A549 (cell line): ENCODE measurements at places on chromosomes 2 and 18.

- no peak for DNase-seq
Observed at GRCh38 chr2:174337337-174338146, 2.8 kb downstream of the SP9 start.

GRCh38 chr2:205148755-205149154 lies 533.5 kb upstream of the NRP2 start:
- no peak for DNase-seq

- DNase-seq: no peak
Observed at GRCh38 chr2:58923869-58924268, 682.7 kb upstream of the FANCL start.

DNA sequence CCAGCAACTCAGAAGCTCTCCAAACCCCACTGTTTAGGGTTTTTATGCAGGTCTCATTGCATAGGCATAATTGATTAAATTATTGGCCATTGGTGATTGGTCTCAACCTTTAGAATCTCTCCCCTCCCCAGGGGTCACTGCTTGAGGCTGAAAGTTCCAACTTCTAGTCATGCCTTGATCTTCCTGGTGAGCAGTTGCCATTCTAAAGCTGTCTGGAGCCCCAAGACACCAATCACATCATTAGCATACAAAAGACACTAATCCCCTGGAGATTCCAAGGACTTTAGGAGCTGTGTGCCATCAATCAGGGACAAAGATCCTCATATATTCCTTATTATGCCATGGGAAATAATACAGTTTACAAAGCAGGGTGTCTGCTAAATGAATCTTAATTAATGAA lies 863.4 kb upstream of the KLHL29 start:
- DNase-seq: no peak

- peak; percentile 75 for DNase-seq
Observed at GRCh38 chr2:159290289-159290907, 3.9 kb upstream of the WDSUB1 start.

- no peak for DNase-seq
Observed at GRCh38 chr2:173157676-173158293, 82.1 kb downstream of the MAP3K20 start.

GRCh38 chr2:5666798-5667197 lies 25.4 kb upstream of the SOX11 start:
- no peak for DNase-seq

DNA sequence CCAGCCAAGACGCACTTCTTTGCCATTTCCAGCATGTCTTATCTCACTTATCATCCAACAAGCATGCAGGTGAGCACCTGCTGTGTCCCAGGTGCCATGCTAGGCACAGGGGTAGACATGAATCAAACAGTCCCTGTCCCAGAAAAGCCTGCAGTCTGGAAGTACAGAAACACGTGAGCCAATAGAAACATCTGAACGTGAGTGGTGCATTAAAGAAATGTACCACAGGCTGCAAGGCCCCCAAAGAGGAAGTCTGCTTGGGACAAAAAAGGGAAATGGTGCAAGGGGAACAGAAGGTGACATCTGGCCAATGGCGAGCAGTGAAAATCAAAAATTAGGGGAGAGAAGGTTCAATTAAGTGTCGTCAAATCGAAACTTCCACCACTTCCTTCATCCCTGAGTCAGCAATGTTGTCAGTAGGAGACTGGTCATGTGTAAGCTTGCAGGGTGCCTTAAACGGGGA lies 17.6 kb upstream of the TMEM247 start:
- no peak for DNase-seq

GRCh38 chr2:144708626-144709025 lies 188.7 kb upstream of the ZEB2 start:
- no peak for DNase-seq

DNA sequence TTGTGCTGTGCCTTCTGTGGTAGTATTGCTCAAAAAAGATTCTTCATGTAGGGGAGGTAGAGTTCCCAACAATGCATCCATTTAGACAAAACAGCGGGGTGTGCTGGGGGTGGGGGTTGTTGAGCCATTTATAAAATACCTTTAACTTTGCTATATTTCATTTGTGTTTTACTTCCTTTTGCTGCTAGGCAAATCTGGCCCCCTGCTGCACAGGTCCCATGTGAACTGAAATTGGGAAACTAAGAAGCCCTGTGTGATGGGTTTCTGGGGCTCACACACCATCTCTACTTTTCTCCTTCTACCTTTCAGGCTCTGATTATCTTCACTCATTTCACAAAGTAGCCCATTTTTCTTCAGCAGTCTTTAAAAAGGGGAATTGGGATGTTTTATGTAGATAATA lies 52.7 kb upstream of the ITGA4 start:
- no peak for DNase-seq

DNA sequence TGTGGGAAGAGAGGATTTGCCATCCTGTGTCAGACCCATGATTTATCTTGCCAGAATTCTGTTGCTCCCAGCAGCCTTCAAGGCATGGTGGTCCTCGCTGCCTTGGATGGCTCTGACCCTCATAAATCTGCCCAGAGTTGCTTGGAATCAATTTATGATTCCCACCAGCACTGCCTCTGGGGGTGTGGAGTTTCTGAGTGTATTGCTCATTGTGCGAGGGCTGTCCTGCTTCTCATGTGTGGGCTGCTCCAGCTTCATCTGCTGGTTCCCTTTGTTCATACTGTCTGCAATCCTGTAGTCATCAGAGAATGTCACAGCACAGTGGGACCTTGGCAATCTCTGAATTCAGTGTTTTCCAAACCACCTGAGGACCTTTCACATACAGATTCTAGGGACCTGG lies 139.8 kb downstream of the CLIP4 start:
- no peak for DNase-seq

- DNase-seq: no peak
Observed at GRCh38 chr2:232230560-232230959, 148.0 kb upstream of the ALPP start.

DNA sequence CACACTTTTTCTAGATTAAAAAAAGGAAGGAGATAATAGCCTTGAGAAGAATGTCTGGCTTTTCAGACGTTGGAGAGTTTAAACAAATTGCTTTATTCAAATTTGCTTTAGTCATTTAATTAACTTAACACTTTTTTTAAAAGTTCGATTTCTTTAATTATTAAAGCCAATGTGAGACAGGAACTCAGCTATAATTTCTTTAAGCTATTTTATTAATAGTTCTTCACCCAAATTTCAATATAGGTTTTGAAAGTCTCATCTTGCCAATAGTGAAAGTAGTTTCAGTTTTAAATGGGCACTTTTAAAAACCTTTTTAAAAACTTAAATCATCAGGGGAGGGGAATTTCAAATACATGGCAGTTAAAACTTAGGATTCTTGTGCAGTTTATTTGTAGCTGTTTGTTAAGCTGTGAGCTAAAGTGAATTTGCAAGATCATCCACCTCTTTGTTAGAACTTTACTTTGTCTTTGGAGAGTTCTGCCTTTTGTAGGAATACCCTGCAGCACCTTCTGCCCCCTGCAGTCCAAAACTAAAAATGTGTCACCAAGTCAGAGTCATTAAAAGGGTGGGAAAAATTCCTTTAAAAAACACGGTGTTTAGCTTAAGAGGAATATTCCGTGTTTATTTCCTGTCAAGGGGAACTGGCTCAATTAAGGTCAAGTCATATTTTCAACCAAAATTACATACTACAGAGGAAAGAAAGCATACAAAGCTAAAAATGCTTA lies 4.6 kb downstream of the TGIF1 start:
- no peak for DNase-seq

- DNase-seq: no peak
Observed at GRCh38 chr2:133433455-133434451, 134.5 kb downstream of the NCKAP5 start.

- DNase-seq: no peak
Observed at GRCh38 chr2:2253172-2254016, 77.7 kb downstream of the MYT1L start.

DNA sequence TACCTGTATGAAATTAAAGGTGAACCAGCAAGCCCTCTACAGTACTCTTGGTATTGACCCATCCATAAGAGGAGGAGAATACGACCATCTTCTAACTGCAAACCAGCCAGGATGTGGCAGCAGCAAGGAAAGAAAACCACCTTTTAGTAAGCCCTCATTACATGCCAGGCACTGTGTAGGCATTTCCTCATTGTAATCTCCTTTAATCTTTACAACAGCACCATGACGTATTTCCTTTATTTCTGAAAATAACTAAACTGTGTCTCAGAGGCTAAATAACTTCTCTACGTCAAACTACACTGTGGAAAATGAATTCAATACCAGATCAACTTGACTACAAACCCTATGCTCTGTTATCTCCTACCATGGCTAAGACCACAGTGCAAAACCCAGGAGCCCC lies 18.2 kb downstream of the WDR35 start:
- no peak for DNase-seq

- DNase-seq: no peak
Observed at GRCh38 chr2:42658306-42658705, 89.9 kb downstream of the MTA3 start.

GRCh38 chr2:217639481-217639880 lies 363.3 kb downstream of the TNS1 start:
- no peak for DNase-seq

DNA sequence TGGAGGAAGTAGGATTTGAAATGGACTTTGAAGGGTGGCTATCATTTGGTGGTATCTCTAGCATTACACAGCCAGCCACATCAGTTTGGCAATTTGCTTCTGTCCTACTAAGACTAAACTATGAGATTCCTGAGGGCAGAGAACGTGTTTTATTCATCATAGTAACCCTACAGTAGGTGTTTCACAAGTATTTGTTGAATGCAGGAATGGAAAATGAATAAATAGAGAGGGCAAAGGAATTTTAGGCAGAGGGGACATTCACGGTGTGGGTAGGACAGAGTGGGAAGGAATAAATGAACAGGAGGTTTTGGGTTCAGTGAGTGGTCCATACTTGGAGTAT lies 15.7 kb upstream of the GPR39 start:
- no peak for DNase-seq

GRCh38 chr2:233453111-233453915 lies 99.0 kb downstream of the DGKD start:
- DNase-seq: no peak

DNA sequence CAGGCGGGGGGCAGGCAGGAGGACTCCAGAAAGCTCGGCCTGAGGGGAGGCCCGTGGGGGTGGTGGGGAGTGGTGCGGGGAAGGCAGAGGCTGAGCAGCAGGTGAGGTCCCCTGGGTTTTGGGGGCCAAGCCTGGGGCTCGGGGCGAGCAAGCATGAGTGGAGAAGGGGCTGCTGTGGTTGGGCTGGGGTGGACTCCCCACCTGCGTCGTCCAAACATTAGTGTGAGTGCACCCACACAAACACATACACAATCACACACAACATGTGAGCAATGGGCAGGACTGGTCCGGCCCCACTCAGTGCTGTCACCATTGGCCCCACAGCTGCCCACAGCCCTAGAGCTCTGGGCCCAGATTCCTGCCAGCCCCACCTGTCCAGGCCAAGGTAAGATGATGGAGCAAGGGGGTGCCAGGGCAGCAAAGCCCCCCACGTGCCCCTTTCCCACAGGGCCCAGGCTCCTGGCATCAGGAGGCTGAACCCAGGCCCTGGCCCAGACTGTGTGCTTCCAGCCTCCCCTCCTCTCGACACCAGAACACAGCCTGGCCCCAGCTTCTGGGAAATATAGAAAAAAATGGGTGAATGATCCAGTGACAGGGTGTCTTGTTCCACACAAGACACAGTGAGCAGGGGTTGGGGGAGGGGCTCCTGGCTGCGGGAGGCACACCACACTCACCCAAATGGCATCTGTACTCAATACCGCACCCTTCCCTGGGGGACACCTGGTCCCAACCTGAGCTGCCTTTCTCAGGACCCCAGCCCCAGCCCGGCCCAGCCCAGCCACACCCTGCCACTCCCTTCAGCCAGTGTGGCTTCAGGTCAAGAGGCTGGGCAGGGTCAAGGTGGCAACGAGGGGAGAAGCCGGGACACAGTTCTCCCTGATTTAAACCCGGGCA lies 463 bp upstream of the ALPP start:
- DNase-seq: no peak

DNA sequence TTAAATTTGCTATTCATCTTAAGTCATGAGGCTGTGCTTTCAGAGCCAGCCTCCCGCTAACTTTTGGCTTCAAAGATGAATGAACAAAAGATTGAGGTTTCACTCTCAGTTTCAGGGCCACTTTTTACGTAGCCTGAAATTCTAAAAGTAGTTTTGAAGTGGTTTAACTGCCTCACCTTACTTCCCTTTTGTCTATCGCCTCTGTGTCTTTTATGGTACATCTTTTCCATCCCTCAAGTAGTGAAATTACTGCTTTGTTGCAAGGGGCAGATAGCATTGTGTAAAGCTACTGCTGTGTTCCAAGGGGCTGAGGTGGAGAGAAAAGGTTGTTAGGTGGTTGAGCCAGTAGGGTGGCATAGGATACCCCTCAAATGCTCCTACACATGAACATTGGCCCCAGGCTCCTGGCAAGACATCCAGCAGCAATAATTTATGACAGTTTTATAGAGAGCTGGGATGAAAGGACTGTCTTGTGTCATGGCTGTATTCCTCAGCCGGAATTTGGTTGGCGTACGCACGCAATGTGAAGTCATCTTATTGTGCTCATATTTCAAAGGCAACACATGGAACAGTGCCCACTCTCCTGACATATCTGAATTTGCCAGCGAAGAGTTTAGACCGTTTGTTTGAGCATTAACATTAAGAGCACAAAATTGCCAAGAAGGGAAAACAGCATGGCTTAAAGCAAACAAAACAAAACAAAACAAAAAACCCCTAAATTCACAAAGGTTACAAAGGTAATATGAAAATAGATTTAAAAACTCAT lies 32.2 kb downstream of the QPCT start:
- no peak for DNase-seq

DNA sequence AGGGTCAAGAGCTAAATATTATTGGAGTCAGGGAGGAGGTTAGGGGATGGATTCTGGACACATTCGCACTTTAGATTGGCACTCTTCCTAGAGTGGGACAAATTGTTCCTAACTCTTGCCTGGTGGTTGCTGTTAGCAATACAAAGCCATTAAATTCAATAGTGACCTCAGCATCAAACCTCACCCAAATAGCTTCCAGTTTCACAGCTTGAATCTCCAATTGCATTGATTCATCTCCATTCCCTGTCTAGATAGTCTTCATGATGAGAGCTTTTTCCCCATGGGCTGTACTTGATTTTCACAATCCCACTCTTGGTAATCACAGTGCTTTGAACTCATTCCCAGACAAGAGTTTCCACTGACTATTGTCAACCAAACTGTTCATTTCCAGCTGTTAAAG lies 585.9 kb upstream of the SYT4 start:
- DNase-seq: no peak

DNA sequence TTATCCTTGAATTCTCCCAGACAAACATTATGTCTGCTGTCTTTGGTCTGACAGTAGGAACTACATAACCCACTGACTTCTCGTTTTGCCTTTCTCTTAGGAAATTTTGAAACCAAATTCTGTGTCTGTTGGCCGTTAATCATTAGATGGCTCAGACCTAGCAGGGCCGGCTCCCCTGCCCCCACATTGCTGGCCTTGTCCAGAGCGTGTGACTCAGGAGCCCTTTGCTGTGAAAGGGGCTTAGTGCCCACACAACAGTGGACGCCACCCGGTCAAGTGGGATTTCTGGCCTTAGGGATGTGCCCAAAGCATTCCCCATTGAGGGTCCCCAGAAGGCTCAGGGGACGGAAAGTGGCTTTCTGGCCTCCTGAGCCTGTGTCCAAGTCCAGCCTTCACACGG lies 137.5 kb downstream of the CTIF start:
- DNase-seq: no peak
